Stimulated activated naive CD8-positive, alpha-beta T cell treated with anti-CD3 and anti-CD28 coated beads, Interleukin-15, Interleukin-2, amounts not matched to agents 100 U/mL and 50 U/mL, for 24 hours (primary cell): ENCODE measurements at places on chromosomes 2 and 18.
A peak's percentile ranks its signal among the peaks of the same experiment; 100 is the strongest.

- no peak for DNase-seq
These were observed 27.5 kb upstream of the CD28 start for GRCh38 chr2:203678971-203679370.

GRCh38 chr2:109387221-109387735 is 226.5 kb downstream of the SEPTIN10 start:
- no peak for DNase-seq

DNA sequence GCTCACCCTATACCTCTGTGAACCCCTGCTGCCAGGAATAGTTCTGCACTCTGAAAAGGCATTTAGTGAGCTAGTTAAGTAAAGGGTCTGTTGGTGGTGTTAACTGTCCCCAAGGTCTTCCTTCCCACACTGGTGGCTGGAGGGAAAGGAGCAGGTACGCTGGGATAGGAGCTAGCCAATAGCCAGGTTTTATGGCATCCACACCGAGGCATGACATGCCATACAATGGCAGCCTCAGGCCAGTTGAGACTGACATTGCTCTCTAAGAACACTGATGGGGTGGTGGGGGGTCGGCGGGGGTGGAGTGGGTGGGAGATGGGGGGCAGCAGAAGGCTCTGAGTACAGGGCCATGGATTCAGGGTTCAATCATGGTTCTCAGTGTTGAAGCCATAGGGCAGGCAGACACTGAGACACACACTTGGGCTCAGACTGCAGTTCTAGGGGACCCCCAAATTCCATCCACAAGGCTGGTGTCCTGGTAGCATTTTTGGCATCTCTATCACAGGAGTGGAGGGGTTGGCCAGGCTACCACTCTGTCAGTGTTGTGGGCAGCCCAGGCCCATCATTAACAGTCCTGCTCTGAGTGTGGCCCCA is 136.0 kb downstream of the CTIF start:
- DNase-seq = no peak

- DNase-seq = peak; percentile 21
These were observed 49.9 kb downstream of the KCNIP3 start for GRCh38 chr2:95346738-95347671.

DNA sequence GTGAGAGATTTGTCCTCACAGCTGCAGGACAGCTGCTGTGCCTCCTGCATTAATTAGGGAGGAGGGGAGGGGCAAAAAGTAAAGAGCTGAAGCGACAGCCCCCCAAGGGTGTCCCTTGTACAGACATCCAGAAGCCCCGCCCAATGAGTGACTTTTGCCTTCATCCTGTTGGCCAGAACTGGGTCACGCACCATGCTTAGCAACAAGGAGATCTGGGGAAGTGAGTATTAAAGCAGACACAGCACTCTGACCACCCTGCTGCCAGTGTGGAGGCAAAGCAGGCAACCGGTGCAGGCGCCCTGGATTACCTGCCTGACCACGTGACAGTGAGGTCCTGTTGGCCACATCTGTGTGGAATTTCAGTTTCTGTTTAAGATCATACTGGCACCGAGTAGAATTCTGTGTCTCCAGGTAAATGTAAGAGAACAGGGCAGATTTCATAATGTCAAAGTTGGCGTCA is 21.5 kb upstream of the BIN1 start:
- no peak for DNase-seq

DNA sequence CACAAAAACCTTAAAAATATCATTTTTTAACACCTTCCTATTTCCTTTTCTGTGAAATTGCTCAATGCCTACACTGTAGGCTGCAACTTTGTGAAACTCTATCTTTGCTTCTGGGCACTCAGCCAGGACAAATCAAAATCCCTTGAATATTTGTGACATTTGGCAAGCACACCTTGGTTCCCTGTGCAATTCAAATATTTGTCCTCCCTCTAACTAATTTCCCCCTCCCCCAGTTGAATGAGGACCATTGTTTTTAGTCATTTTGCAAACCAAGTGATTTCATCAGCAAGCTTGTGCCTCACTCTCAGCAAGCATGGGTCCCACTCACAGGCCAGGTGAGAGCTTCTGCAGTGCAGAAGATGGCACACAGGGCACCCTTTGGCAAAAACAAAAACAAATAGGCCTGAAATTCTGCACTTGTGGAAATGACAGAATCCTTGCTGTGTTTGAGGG is 541.5 kb downstream of the CNTNAP5 start:
- DNase-seq = no peak

DNA sequence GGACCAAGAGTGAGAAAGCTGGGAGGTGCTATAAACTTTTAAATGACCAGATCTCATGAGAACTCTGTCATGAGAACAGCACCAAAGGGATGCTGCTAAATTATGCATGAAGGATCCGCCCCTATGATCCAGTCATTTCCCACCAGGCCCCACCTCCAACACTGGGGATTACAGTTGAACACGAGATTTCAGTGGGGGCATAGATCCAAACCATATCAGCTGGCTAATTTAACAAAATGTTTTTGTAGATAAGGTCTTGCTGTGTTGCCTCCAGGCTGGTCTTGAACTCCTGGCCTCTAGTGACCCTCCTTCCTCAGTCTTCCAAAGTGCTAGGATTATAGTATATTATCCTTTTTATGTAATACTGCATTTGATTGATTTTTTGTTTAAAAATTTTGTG is 56.0 kb downstream of the NBEAL1 start:
- DNase-seq = no peak

DNA sequence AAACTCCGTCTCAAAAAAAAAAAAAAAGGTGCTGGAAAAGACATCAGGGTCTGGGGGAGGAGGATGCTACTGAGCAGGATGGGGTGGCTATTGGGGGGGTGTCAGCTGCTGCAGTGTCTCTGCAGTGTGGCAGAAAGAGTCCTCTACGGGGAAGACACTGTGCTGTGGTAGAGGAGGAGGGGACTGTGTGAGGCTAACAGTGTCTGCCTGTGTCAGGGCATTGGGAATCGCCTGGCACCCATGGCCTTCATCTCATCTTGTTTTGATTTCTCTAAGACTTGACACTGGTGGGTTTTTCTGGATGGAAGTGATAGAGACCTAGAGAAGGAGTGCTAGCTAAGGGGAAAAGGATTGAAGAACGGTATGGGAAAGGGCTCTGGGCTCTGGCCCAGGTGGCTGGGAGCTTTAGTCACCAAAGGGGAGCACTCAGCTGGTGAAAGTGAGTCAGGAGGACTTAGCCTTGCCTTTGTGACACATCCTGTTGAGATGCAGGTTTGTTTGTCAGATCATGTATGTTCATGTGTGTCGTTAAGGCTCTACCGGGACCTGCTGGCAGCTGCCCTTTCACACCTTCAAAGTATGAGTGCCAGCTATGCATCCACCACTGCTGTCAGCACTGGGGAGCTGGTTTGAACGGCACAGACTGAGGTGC is 58.0 kb downstream of the FARP2 start:
- no peak for DNase-seq

DNA sequence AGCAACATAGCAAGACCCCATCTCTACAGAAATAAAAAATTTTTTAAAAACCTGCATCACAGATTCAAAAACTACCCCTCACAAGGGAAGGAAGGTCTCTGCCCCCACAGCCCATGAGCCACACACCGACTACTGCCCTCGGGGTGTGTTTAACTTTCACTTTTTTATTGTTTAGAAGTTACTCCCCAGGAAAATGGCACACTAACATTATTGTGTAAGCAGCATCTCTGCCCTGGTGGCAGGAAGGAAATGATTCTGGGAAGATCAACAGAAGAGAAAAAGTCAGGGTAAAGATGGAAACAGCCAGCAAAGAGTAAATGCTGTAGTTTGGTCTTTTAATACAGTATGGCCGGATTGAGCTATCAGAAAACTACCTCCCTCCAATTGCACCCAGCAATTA is 21.9 kb downstream of the TRABD2A start:
- DNase-seq = no peak

- no peak for DNase-seq
These were observed 49.6 kb downstream of the ZEB2 start for GRCh38 chr2:144470334-144470733.

DNA sequence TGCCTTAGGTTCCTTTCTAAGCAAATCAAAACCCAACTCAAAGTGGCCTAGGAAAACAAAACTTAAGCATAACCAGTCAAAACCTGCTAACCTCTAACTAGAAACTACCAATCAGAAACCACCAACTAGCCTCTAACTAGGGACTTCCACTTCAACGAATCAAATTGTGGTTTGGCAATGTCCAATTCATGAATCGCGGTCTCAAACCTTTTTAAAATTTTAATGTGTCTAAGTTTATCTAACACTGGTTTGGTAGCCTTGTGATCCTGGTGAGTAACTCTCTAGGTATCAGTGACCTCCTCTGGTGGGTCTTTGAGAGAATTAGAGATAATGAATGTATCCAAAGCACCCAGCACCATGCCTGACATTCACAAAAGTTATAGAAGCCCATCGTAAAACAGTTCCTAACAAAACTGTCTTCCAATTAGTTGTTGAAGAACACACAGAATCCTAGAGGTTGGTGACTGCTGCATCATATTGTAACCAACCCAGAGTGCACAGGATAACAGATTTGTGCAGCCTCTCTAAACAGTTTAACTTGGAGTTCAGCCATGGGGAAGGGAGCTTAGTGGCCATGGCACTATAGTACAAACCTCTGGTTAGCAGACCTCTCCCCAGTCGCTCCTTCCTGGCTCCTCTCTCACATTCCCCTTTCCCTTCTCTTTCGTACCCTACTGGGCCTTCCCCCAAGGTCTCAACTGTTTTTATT is 45.2 kb upstream of the B3GNT2 start:
- no peak for DNase-seq

GRCh38 chr2:195706161-195706900 is 49.3 kb downstream of the SLC39A10 start:
- DNase-seq = no peak

DNA sequence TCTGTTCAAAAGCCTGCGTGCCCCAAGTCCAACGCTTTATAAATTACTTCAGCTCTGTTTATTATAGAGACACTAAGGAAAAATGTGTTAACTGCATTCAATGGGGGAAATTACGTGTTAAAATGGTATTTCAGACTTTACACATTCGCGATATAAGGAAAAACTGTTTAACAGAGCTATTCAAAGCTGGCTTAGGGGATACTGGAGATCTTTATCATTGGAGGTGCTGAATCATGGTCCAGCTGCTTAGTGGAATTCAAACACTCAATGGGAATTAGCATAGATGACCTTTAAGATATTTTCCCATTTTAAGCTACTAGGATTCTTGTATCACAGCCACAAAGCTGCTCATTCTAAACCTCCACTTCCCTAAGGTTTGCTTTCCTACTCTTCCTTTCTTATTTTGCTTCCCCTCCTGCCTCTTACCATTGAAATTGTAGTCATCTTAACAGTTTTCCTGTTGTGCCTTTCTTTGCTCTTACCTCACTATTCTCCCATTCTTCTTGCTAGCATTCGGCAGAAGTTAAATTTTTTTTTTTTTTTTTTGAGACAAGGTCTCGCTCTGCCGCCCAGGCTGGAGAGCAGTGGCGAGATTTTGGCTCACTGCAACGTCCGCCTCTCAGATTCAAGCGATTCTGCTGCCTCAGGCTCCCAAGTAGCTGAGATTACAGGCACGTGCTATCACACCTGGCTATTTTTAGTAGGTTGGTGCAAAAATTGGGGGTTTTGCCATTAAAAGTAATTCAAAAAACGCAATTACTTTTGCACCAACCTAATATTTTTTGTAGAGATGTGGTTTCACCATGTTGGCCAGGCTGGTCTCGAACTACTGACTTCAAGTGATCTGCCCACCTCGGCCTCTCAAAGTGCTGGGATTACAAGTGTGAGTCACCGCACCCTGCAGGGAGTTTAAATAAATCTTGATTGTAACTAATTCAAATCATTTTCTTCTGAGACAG is 6.5 kb downstream of the SULT6B1 start:
- no peak for DNase-seq

DNA sequence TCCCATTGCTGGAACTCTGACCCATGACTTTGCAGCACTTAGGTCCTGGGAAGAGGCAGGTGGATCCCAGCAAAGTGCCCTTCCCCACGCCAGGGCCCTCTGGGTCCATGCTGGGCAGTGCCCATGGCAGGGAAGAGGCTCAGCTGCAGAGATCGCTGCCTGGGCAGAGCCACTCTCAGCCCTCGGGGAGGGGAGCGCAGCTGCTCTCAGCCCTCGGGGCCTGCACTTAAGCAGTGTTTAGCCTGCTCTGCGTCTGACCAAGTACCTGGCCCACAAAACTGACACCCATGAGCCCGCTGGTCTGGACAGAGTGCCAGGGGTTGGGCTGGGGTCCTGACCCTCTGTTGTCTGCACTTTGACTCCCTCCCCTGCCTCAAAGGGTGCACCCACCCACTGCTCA is 46.3 kb downstream of the AQP12A start:
- no peak for DNase-seq

DNA sequence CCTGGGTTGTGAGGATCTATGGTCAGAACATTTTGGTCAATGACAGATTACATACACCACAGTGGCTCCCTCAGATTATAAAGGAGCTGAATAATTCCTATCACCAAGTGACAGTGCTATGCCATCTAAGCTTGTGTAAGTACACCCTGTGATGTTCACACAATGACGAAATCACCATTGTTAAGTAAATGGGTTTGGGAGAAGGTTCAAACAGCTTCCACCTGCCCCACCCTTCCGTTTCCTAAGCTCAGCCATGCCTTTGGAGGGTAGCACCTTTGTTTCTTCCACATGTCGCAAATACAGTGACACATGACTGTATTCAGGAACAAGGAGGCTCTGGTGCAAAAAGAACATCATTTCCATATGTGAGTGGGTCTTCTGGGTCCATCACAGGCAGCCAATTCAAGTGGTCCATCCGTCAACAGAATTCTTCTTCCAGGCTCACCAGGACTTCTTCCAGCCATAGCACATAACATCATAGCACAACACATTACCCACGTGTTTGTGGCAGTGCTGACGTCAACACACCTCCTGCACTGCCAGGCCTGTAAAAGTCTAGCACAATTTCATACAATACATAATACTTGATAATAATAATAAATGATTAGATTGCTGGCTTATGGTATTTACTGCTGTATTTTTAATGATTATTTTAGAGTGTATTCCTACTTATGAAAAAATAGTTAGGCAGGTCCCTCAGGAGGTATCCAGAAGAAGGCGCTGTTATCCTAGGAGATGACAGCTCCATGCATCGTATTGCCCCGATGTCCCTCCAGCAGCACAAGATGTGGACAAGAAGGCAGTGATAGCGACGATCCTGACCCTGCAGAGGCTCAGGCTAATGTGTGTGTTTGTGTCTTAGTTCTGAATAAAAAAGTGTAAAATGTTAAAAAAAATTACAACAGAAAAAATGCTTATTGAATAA is 264.8 kb downstream of the ANAPC1 start:
- DNase-seq = no peak
